Right atrium auricular region (tissue), 2 donors: ENCODE measurements at places on chromosomes 4 and X.
A peak's percentile ranks its signal among the peaks of the same experiment; 100 is the strongest.

GRCh38 chr4:33037464-33037863, 2317.3 kb downstream of the PCDH7 start:
- DNase-seq: no peak

- DNase-seq: no peak
These were observed 20.8 kb upstream of the AP1AR start for GRCh38 chr4:112210777-112211176.

DNA sequence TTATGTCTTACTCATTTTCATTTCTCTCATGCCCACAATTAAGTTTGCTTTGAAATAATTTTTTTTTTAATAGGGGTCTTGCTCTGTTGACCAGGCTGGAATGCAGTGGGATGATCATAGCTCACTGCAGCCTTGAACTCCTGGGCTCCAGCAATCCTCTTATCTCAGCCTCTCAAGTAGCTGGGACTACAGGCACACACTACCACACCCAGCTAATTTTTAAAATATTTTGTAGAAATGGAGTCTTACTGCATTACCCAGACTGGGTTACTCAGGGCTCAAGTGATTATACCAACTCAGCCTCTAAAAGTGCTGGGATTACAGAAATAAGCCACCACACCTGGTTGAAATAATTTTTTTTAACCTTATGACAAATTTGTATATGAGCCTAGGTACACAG, 19.2 kb upstream of the MAB21L2 start:
- DNase-seq: no peak

DNA sequence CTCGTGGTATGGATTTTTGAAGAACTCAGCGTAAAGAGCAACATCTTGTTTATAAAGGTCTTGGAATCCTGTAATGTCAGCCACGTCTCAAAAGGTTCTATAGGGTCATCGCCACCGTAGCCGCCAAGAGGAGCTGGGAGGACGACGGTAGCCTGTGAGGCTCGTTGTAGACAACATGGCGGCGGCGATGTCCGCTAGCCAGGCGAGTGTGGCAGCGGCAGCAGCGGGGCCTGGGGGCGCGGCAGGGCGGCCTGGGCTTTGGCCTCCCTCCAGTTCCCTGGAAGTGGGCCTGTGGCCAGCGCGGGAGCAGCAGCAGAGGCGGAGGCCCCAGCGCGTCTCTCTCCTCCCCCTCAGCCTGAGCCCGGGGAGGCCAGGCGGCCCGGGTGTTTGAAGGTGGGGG, 143.5 kb upstream of the PBDC1 start:
- no peak for DNase-seq

GRCh38 chr4:7185487-7186030, 6.8 kb upstream of the SORCS2 start:
- DNase-seq: no peak

GRCh38 chr4:176436293-176436973, 116.7 kb downstream of the SPCS3 start:
- DNase-seq: no peak

DNA sequence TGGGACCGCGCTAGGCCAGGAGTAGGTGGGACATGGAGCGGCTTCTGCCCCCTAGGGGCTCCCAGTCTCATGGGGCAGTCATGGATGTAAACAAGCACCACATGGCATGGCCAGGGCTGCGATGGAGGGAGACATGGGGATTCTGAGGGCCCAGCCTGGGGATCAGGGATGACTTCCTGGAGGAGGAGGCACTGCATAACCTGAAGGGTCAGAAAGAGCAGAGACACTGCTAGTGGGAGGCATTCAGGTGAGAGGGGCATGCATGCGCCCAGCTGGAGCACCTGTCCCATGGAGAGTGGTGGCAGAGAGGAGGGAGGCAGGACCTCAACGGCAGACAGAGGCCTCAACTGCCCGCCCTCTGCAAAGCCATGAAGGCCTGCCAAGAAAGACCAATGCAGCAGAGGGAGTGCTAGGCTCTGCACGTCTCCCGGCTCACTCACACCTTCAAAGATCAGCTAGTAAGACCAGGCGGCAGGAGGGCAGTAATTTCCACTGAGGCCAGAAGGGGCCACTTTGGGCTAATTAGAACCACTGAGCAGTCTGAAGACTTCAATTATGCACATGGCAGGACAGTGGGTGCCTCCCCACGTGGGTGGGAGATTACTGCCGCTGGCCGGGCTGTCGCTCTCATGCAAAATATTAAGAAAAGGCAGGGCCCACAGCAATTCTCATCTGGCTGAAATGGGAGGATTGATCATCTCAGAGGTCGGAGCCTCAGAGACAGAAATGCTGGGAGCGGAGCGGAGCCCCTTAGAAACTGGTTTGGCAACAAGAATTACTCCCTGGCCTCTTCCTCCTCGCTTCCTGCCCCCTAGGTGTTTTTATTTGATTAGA, 69.6 kb downstream of the PPP2R2C start:
- DNase-seq: no peak

- no peak for DNase-seq
These were observed 9.2 kb upstream of the EIF4E start for GRCh38 chr4:98937986-98938720.

DNA sequence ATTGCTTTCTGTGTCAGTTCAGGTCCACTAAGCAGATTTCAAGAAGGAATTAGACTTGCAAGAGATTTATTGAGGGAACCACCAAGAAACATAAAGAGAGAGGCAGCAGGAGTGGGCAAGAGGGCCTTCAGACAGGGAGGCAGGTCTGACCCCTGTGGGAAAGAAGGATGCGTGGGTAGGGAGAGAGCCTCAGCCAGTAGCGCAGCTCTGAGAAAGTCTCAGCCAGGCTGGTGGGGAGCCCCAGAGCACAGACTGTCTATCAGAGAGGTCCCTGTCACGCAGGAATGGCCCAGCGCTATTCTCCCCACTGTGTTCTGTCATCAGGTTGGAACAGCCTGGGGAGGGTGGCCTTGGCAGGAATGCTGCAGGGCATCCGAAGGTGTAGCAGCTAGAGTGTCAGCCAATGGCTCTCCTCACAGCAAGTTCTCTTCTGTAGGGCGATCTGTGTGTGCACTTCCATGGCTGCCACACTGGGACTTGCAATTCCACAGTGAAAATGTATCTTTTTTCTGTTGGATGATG, 48.0 kb downstream of the OTC start:
- DNase-seq: no peak

GRCh38 chrX:52979568-52979967, 21.2 kb upstream of the FAM156A start:
- peak; percentile 70 for DNase-seq

DNA sequence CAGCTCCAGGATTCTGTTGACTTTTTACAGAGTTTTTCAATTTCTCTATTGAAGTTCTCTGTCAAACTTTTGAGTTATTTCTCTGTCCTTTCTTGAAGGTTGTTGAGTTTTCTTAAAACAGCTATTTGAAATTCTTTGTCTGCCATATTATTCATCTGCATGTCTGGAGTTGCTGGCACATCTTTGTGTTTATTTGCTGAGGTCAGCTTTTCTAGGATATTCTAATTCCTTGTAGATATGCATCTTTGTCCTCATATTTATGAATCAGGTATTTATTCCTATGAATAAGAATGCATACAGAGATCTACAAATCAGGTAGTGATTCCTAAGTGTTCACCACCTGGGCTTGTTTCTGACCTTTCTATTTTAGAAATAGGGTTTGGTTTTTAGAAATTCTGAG, 546.4 kb downstream of the RAPGEF2 start:
- no peak for DNase-seq

GRCh38 chr4:120055162-120055561, 11.5 kb downstream of the MAD2L1 start:
- no peak for DNase-seq

DNA sequence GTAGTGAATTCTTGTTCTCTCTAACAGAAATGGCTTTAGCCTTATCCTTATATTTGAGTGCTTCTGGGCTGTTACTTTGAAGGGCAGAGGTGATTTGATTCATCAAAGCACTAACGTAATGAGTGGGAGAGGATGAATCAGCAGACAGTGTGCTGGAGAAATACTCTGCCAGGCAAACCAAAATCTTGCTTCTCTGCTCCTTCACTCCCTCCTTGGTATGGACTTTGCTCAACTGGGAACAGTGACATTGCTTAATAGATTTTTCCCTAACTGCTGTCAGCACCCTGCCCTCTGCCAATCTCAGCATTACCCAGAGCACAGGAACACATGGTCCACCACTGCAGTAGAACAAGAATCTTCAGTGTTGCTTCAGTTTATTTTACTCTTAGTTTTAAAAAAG, 56.0 kb downstream of the PDLIM5 start:
- DNase-seq: peak; percentile 79

DNA sequence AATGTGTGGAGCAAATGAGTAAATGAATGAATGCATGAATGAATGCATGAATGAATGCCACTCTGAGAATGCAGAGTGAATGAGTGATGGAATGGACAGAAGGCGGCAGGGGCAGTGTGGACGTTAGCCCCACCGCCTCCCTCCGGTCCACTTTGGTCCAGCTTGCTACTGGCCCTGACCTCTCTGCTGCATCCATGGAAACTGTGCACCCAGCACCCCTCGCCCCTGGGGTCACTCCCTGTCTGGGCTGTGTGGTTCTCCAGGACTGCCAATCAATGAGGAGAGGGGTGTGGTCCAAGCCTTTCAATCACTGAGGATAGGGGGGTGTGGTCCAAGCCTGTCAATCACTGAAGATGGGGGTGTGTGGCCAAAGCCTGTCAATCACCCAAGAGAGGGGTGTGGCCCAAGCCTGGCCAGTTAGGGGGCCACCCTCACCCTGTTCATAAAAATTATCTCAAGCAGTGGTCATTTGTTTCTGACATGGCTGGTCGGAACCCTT, 39.2 kb upstream of the ASMTL start:
- DNase-seq: no peak
